ENCODE measurements at places on chromosomes 4 and X.
A peak's percentile ranks its signal among the peaks of the same experiment; 100 is the strongest.

GRCh38 chr4:185950891-185951290, 118.1 kb upstream of the TLR3 start:
- no peak for DNase-seq

DNA sequence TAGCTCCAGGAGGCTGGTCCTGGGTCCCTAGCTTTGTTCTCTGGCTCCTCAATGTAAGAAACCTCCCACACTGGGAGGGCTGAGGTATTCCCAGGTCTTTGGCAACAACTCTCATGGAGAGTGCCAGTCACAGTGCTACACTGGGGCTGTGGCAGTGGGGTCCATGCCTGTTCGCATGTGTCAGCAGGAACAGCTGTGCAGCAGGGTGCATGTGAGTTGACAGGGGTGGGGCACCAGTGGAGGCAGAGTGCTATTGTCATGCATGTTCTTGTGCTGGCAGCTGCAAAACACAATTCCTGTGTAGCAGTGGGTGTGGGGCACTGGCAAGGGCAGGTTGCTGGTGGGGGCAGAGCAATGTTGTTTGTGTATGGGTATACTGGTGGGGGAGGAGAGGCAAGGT, 246.0 kb downstream of the CXXC4 start:
- DNase-seq, result no peak

DNA sequence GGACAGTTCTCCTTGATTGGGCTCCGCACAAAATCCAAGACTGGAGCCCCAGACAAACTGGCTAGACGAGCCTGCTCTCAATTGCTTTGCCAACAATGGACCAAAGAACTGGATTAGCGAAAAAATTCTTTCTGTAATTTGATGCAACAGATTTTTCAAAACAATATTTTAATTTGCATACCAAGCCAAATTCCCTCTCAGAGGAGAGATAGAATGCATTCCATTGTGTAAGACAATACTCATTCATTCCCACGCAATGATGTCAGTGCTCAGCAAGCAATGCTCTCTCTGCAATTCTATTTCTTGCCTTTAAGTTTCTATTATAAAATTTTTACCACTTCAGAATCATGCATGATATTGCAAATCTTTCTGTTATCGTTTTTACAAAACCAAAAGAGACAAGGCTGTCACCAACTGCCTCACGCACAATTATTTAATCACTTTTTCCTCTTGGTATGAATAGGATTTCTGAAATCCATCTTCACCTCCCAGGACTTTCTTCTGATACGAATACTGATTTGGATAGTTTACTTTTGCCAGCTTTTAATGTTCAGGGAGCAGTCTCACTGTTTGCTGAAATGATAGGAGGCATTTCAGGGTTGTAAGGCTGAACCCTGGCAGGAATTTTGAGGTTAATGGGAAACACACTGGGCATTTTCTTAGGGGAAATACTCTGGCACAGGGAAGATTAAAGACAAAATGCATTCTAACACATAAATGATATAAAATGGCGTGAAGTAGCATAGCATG, 46.1 kb upstream of the HCCS start:
- peak; percentile 65 for DNase-seq

GRCh38 chr4:32025851-32026459, 1305.8 kb downstream of the PCDH7 start:
- DNase-seq, result peak; percentile 38

DNA sequence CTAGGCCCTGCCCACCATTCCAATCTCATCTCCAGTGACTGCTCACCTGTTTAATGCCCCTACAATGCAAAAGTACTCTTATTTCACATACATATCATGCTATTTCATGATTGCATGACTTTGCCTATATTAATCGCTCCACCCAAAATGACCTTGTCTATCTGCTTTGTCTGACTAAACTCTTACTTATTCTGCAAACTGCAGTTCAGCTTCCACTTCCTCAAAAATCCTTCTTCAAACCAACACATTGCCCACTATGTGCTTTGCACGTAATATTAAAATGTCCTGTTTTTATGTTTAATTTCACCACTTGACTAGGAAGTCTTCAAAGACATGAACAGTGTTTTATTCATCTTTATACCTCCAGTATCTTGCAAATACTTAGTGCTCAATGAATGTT, 229.6 kb downstream of the OPHN1 start:
- DNase-seq, result no peak

DNA sequence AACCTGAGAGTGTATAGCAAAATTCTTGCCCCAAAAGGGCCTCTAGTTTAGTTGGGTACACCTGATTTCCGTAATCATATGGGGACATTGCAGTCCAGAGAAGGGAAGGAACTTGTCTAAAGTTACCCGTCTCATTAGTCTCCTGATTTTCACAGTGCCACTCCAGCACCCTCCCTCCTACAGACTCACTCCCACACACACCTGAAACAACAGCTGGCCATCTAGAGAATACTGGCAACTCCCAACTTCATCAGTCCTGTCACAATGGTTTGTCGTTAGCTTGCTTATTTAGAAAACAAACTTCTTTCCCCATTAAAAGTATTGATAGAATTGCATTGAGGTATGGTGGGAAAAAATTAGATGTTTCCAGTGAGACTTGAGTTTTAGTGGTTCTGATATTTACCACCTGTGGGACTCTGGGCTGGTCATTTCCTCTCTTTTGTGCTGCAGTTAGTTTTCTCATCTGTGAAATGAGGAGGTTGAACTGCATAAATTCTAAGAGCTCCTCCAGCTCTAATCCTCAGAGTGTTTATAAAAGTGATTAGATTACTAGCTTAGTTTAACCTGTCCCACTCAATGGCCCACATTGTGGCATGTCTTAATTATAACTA, 1.7 kb downstream of the IL13RA1 start:
- DNase-seq, result no peak

- DNase-seq, result no peak
Observed at GRCh38 chr4:143458966-143459365, 54.5 kb upstream of the SMARCA5 start.

DNA sequence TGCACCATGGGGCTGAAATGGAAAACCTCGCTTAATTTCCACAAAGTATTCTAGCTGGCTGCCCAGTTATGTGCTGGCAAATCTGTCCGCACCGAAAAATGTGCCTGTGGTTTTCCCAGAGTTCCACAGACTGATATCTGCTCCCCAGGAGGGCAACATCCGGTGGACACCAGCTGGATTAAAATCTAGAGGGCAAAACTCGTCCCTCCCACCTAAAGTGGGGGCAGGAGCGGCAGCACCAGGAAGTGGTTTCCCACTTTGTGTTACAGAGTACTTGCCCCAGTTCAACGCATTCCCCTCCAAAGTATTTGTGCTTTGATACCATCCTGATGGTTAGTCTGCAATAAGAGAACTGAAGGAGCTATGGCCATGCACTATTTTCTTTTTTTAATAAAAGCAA, 187.6 kb downstream of the TSPAN5 start:
- DNase-seq, result no peak
